Left ventricle myocardium inferior (tissue), 1 donor: ENCODE measurements at places on chromosomes 13 and 19. TPM values are rescaled to one million over a fixed set of nuclear protein-coding genes. Genes with fewer than 3 reads are reported as not detected.

PRKCG gene
- total RNA-seq, result not detected

EDNRB gene
- 25.6 TPM for total RNA-seq

IRGC gene
- total RNA-seq, result not detected

NALCN gene
- 8.3 TPM for total RNA-seq

DNA sequence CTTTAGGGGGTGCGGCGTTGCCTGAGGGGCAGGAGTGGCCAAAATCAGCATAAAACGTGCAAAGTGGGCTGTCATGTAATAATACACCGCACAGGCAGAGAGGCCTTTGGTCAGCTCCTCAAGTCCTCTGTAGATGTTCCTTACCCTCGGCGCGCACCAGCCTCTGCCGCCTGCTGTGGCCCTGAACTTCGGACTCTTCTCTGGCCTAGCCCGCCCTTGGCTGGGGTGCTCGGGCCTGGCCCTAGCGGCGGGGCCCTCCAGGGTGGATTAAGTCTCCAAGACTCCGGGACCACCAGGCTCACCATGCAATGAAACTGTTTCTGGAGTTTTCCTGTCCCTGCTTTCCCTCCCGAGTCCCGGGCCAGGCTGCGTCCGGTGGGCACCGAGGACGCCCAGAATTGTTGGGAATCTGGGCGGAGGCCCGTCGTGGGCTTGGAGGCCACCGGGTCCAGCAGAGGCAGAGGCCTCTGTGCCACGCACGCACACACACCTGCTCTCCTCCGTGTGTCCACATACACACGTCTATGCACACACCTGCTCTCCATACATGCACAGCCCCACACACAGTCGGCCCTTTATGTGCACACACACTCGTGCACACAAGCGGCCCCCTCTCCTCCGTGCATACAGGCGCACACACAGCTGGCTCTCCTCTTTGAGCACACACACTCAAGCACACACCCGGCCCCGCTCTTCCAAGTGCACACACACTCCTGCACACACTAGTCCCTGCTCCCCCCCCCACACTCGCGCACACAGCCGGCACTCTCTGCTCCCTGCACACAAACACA, 1.5 kb upstream of the TFDP1 start:
- DNase-seq, result no peak
